C1 segment of cervical spinal cord (tissue), 14 donors: ENCODE measurements at places on chromosomes 2 and 18.
A peak's percentile ranks its signal among the peaks of the same experiment; 100 is the strongest.

DNA sequence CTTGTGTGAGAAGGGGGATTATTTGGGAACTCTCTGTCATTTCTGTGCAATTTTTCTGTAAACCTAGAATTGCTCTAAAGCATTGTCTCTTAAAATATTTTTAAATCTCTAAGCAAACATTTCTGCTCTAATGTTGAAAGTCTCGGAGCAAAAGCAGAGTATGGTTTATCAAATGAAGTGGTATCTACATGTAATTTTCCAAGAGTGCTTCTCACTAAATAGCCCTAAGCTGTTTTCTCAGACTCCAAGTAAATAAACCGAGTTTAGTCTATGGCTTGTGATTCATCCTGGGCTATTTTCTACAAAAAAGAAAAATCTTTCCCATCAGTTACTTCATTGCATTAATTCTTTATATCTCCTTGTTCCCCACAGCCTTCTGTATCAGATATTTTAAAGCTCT lies 90.8 kb downstream of the METTL4 start:
- no peak for DNase-seq

- DNase-seq = no peak
These were observed 22.8 kb upstream of the SCN7A start for GRCh38 chr2:166516712-166517303.

DNA sequence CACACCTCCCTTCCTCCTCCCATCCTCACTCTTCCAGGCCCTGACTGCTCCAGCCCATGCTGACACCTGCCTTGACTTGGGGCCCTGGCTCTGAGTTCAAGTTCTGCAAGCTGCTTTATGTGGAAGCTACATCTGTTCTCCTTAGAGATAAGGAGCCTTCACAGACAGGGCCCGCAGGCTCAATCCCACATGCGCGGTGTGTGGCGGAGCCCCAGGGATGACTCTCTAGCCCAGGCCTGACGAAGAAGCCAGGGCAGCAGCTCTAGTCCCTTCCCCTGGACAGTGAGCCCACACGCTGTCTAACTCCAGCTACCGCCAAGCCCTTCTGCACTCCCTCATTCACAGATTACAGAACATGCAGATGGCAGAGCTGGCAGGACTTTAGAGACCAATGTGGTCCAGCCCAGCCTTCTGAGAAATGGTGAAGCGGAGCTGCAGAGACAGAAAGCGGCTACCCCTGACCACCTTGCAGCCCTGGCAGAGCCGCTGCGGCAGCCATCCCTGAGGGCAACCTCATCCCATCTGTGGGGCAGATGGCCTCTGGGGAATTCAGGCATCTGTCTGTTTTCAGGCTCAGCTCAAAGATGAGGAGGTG lies 304.3 kb downstream of the CELF4 start:
- DNase-seq = no peak

DNA sequence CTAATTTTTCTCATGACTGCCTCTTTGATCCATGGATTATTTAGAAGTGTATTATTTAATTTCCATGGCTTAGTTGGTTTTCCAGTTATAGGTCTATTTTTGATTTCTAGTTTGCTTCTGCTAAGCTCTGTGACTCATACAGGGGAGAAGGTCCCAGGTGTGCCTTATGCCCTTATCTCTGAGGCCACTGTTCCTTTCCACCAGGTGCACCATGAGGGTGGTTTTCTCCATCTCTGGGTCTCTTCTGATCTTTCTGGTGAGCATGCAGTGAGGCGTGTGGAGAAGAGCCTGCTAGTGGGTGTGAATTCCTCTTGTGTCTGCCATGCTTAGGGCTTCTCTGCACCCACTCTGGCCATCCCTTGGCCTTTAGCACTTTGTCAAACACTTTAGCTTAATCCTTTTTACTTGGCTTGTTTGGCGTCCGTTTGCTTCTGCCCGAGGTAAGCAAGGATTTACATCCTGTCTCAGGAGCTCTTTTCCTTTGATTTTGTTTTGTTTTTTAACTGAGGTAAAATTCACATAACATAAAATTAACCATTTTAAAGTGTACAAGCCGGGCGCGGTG lies 129.8 kb upstream of the ARL4C start:
- no peak for DNase-seq

- DNase-seq = no peak
These were observed 291.3 kb upstream of the TCF4 start for GRCh38 chr18:55879331-55879730.

GRCh38 chr2:71240794-71241193 lies 13.9 kb upstream of the PAIP2B start:
- DNase-seq = no peak

DNA sequence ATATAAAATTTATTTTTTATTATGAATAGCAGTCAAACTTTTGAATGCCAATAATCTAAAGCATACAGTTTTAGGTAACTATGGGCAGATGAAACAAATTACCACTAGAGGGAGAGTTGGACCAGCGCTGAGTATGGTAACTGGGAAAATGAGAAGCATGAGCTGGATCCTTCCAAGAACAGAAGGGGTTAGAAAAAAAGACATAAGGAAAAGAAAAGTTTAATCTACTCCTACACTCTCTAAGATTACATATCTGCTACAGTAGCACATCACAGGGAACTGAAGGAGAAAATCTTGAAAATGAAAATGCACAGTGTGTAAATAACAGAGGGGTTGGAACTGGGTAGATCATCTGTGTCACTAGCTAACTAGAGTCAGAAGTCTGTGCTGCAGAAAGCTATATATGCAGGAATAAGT lies 15.5 kb downstream of the REG3G start:
- DNase-seq = no peak

DNA sequence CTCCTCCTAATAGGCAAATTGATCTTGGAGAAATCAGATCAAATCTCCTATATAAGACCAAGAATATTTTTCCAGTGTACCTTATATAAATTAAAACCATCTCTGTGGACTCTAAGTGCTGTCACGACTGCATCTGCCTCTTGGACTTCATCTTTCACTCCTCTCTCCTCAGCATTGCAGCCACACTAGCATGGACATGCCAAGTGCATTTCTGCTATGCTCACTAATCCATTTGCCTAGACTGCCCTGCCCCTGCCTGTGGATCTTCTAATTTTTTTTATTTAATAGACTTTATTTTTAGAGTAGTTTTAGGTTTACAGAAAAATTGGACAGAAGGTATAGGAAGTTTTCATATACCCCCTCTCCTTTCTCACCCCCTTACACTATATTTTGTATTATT lies 146.7 kb upstream of the VWC2L start:
- no peak for DNase-seq

- no peak for DNase-seq
These were observed 180.2 kb upstream of the SMIM21 start for GRCh38 chr18:75607701-75608100.

- no peak for DNase-seq
These were observed 943.8 kb downstream of the LRP1B start for GRCh38 chr2:141187075-141187439.

- DNase-seq = no peak
These were observed 140.4 kb upstream of the ALPP start for GRCh38 chr2:232238108-232238507.

GRCh38 chr18:12811191-12811950 lies 72.7 kb downstream of the PTPN2 start:
- no peak for DNase-seq

GRCh38 chr18:71598374-71598773 lies 945.8 kb downstream of the CBLN2 start:
- no peak for DNase-seq

DNA sequence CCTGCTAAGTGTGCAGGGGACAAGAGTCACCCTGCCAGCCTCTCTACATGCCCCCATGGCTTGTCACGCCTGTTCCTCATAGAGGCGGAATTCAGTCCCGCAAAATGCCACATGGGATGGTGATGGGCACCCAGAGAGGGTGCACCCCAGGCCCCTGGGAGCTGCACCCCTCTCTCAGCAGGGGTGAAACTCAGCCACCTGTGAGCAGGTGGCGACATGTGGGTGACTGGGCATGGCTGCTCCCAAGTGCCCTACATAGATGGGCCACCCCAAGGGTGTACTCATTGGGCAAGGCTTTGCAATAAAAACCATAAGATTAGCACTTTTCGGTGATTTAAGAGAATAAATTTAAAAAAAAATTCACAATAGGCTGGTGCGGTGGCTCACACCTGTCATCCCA lies 6.3 kb downstream of the HS6ST1 start:
- DNase-seq = no peak

DNA sequence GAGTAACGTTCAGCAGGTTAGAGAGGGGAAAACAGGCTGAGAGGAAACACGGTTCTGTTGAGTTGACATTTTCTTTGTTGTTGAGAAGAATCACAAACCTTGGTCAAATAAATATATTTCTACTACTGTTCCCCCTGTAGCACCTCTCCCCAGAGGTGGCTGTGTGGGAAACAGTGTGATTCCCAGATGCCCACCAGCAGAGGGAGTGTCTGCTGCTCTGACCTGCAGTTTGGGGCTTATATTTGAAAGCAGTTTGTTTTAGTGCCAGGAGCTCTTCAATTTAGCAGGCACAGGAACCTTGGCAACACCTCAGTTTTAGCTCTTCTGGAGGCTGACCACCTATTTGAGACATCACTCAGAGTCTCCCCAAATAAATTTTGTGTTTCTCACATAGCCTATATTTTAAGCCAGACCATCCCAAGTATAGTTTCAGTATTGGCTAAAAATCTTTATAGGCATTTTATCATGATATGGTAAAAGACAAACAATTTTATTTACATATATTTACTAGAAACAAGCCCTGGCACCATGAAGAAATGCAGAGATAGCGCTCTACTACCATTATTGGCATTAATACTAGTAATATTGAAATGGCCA lies 75.7 kb downstream of the PIK3C3 start:
- no peak for DNase-seq

- DNase-seq = peak; percentile 50
These were observed 47.7 kb downstream of the OSBPL6 start for GRCh38 chr2:178241844-178242551.

GRCh38 chr2:12930391-12930790 lies 213.7 kb downstream of the TRIB2 start:
- DNase-seq = no peak

DNA sequence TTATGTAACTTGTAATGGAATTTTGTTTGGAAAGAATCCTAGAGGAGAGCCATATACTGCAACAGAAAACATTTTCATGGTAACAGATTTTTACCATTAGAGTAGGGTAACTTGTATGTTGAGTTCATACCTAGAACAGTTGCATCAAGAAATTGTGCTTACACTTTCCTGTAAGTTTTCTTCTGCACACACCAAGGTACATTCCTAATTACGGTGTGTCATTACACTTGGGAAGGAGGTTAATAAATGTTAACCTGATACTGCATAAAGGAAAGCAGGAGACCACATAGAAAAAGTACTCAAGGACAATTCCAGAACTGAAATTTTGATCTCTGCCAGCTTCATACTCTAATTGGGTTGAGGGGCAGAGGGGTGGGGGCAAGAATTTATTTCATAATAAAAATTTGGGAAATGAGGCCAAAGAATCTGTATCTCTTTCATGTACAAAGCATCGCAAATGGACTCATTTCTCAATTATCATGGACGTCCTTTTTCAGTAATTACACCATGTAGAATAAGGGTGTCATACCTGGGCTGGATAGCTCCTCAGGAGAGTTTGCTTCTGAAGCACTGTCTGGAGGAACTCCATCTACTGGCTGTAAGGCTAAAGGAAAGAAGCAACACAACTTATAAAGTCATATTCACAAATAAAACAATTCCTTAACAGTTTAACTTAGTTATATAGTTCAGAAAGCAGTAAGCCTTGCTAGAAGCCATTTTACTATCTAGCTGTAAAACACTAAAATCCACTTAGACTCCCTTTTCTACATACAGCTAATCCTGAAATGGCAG lies 82.8 kb upstream of the GRB14 start:
- DNase-seq = no peak

DNA sequence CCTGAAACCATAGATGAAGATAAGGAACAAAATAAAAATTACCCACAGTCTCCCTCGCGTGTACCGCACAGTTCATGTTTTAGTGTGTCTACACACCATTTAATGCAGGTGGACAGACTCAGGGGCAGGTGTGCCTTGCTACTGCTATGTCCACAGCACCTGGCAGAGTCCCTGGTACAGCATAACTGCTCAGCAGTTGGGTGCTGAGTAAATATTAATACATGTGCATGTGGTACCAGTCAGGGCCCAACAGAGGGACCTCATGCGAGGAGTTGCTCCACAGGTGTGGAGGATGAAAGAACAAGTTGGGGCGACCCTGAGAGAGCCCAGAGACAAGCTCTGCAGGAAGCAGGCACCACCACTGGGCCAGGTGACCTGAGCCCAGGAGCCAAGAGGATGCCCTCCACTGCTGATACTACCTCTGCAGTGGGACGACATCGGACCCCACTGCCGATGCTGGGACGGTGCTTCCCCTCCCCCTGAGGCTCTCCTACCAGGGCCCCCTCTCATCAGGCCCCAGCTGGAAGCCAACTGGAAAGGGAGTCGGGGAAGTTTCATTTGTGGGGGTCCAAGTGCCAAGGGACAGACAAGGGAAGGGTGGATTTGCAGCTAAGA lies 100.8 kb downstream of the NEDD4L start:
- no peak for DNase-seq

DNA sequence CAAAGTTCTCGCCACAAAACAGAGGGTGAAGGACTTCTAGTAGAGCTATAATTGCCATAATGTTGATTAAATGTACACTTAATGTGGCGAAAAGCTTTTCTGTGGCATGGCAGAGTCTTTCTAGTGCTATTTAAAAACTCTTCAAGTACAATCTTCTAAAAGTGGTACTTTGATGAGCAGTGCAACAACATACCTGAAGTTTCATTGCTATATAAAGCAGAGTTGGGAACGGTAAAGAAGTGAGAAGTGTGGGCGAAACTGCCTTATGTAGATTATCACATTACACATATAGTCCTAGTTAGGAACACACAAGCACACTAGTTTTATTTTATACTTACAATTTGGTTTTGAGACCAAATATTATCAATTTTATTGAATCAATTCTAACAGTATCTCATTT lies 49.5 kb downstream of the FIGN start:
- DNase-seq = no peak

DNA sequence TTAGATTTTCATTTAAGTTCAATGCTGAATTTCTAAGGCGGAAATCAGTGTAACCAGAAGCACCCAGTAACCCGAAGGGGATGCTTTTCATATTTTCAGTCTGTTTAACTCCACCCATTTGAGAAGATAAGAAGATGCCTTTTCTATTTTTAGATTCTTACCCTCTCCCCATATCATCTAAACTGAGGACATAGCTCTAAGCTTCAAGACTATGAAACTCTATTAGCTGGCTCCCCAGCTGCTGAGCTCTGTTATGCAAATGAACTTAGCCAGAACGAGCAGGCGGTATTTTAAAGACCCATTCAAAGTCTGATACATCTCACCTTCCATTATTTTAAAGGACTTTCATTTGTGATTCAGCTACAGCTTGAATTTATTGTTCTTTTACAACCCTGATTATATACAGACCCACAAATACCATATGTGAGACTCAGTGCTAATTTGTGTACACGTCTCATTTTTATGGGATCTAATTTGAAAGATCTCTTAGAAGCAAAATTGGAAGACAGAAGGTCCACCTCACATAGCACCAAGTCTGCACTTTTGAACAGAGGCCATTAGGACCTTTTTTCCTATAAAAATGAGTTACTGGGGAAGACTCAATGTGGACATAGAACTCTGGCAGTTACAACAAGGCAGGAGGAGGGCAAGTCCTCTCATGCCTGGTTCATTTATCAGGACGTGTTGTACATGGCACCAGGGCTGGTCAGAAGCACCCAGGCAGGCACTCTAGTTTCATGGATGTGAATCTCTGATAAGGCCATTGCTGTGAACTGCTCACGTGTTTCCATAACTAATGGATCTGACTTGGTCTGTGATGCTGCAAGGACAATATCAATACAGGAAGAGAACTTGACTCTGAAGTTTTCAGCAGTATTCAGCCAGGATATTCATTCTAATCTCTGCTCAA lies 16.3 kb downstream of the CDC42EP3 start:
- DNase-seq = no peak
